ENCODE measurements at places on chromosomes 7 and 10. TPM values are rescaled to one million over a fixed set of nuclear protein-coding genes. Genes with fewer than 3 reads are reported as not detected.

The VPS41 gene
- total RNA-seq = 53.1 TPM

The MEOX2 gene
- 53.9 TPM for total RNA-seq

The BTBD16 gene
- not detected for total RNA-seq

The CTAGE15 gene
- total RNA-seq = not detected

The ZCWPW1 gene
- total RNA-seq = 0.98 TPM
